ENCODE measurements at places on chromosomes 4 and X.

- DNase-seq: no peak
These were observed 367.8 kb upstream of the SLC7A11 start for GRCh38 chr4:138609943-138610350.

- DNase-seq: no peak
These were observed 43.6 kb downstream of the TMEM131L start for GRCh38 chr4:153509724-153510123.

- peak; percentile 35 for DNase-seq
These were observed 743 bp downstream of the ANTXR2 start for GRCh38 chr4:80072228-80072743.

DNA sequence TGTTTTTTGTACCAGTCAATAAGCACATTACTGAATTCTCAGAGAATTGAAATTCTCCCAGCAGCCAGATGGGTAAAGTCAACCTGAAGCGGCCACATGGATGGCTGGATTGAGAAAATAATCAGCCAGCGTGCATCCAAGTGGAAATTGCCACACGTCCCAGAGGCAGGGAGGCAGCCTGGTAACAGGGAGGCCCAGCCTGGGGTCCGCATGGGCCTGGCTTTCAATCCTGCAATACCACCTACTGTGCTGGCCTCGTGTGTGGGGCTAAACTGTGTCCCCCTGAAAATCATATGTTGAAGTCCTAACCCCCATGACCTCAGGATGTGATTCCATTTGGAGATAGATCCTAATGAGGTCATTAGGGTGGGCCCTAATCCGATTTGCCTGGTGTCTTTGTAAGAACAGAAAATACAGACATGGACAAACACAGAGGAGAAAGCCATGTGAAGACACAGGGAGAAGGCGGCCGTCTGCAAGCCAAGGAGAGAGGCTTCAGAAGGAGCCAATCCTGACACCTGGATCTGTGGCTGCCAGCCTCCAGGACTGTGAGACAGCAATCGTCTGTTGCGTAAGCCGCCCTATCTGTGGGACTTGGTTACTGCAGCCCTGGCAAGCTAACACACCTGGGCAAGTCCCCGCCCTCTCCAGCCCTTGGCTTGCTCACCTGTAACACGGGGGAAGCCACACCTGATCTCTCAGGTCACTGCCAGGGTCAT, 90.3 kb downstream of the JAKMIP1 start:
- DNase-seq: no peak

DNA sequence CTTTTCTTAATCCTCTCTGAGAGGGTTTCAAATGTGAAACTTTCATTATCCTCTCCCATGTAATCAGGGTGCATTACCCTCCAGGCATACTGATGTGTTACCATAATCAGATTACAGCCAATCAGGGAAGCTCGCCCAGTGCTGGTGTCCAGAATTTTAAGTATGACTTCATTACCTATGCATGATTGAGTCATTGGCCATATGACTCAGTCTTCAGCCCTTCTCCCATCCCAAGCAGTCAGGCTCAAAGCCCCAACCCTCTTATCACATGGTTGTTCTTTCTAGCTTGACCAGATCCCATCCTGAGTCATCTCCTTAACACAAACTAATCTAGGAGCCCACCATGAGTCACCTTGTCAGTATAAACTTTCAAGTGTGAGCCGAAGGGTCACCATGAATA, 1668.1 kb upstream of the AGA start:
- no peak for DNase-seq

DNA sequence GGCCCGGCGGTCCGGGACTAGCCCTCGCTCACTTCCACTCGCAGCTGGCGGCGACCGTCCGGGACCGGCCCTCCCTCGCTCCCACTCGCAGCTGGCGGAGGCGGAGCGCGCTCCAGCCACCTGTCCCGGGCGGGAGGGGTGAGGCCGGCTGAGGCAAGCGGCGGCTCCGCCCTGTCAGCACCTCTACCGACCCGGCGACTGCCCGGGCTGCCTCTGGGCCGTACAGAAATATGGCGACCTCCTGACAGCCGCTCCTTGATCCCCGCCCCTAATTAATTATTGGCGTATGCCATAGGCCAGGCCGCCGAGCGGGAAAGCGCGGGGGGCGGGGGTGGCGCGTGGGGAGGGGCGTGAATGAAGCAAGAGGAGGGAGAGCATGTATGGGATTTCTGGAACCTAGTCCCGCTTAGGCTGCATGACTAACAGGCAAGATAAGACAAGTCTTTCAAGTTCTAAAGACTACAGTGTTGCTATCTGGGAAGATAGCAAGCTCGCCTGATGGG, at the start of gene MORC4:
TSS of gene MORC4 (minus strand) at position 200 of the 503 bp plus-strand sequence. CDS start 243 bp downstream, outside the sequence.
- DNase-seq: peak; percentile 82

GRCh38 chr4:102219129-102219528, 126.2 kb downstream of the SLC39A8 start:
- DNase-seq: peak; percentile 77

GRCh38 chr4:139768366-139768765, 102.7 kb downstream of the MGST2 start:
- DNase-seq: no peak

DNA sequence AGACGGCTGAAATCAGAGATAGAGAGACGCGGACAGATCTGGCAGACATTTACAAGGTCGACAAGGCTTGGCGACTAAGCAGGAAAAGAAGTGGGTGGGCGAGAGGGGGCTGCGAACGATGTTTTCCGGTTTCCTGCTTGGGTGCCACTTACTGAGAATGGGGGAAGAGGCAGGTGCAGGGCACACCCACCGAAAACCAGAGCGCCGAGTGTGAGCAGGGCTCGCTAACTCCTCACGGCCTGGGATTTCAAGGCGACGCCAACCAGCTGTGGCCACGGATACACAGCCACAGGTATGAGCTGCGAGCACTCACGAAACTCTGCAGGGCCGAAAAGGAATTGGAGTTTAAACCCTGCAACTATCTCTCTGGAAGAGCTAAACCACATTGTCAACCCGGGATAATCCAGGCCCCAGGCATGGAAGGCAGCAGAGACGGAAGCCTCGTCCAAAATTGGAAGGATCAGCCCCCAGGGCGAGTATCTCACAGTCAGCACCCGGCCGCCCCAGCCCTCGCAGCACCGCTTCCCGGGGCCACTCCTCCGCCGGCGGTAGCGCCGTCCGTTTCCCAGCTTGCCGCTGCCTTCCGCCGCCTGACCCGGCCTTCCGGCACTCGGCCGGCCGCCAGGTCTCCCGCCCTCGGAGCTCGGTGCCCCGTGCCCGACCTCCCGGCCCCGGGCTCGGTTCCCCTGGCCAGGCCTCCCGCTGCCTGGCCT, 778 bp downstream of the CASP3 start:
- DNase-seq: peak; percentile 29

- DNase-seq: no peak
These were observed 44.1 kb upstream of the TLL1 start for GRCh38 chr4:165828928-165829327.

DNA sequence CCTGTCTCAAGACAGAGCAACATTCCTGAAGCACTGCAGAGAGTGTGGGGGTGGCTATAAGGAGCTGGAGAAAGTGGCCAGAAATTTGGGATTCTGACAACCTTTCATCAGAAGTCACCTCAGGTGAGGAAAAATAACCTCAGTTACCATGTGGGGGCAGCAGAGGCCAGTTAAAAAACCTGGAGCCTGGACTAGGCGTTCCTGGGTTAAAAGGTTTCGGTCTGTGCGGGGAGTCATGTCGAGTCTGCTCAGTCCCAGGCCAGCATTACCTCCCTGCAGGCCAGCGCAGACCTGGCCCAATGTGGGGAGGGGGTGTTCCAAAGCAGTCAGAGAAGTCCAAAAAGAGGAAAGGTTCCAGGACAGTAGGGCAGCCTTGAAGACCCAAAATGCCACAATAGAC, 10.9 kb upstream of the NALF2 start:
- DNase-seq: peak; percentile 21

DNA sequence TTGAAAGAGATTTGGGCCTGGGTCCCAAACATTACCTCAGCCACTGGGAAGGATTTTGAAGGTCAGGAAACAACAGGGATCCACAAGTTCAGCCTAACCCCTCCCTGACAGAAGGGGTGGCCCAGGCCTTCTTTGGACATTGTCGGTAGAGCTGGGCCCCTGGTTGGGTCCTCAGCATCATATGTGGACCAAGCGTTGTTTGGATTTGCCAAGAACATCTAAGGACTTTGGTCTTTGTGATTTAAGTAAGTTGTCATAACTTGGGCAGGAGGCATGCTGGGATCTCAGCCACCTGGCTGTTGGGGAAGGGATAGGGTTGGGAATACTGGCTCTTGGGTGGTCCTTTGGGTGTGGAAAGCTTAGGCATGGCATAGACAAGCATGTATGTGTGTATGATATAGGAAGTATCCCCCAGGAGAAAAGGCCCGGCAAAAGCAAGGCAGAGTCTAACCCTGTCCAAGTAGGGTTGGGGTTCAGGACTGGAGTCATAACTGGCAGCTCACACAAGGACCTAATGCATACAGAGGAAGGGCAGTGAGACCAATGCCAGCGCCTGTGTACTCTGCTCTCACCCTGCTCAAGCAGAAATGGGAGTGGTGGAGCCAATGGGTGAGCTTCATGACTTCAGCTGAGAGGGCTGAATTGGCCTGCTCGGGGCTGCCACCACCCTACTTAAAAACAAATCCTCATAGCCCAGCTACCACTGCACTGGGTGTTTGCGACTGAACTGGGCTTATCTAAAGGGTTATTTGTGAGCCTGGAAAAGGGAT, 102.8 kb downstream of the RTL5 start:
- DNase-seq: no peak

- DNase-seq: no peak
These were observed 92.1 kb downstream of the HMX1 start for GRCh38 chr4:8779490-8779932.

- no peak for DNase-seq
These were observed 2.3 kb downstream of the ATP5ME start for GRCh38 chr4:671769-672168.

DNA sequence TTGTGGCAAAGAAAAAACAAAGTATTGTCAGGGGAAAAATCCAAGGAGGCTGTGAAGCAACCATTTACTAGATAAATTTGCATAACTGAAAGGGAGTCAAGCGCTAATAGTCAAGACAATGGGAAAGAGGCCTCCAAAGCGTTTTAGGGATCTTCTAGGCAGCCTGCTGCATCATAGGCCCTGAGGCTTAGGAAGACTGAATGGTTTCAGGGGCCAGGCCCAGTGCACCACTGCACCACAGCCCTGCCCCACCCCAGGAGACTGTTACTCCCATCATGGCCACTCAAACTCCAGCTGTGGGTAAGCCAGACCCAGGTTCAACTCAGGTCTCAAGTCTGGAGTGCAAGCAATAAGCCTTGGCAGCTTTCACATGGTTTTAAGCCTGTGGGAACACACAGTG, 362.9 kb downstream of the SH3BGRL start:
- DNase-seq: no peak

- DNase-seq: no peak
These were observed 45.7 kb upstream of the NDST4 start for GRCh38 chr4:115159141-115159540.

- no peak for DNase-seq
These were observed 171.8 kb upstream of the FGF16 start for GRCh38 chrX:77275392-77275791.

DNA sequence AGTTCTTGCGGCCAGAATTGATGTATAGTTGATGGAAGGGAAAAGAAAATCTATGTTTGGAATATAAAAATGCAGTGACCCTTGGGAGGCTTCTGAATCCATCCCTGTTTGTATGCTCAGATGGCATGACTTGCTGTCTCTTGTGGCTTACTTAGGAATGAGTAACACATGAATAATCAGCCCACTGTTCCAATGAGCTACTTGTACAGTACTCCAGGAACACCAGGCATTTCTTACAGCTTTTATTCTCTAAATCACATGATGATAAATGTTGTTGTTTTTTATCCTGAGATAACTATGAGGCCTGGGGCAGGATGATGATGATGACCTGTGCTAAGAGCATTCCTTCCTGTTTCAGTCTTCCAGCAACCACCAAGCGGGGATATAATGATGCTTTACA, 18.9 kb downstream of the TMPRSS11E start:
- DNase-seq: no peak

DNA sequence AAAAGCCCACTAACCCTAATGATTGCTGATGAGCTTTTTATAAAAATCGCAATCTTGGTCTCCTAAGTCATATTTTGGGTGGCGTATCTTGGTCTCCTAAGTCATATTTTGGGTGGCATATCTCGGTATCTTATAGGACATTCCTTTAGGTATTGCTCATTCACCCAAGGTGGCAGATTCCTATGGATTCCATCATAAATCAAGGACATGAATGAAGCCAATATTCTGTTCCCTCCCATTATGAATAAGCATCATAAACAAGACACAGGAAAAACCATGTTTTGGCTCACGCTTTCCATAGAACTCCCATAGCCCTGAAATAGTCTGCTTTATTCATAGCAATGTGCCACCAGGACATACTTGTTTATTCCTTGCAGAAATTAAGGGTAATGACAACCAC, 95.0 kb upstream of the CD99 start:
- no peak for DNase-seq

- DNase-seq: no peak
These were observed 570 bp upstream of the RNF128 start for GRCh38 chrX:106725931-106726330.

DNA sequence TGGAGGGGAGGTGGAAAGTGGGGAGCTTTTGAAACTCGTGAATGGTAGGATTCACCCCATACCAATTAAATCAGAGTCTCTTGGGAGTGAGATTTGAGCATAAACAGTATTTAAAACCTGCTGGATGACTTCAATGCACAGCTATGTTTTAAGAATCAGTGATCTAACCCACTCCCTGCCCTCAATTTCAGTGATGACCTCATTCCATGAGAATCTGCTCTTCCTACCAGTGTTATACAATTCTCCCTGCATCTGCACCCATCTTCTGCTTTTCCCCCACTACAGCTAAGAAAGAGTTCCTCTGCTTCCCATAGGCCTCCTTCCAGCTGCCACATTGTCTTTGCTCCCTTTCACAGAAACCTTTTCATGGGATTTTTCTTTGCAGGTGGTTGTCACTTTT, 18.3 kb upstream of the H2AZ1 start:
- DNase-seq: no peak

- DNase-seq: no peak
These were observed 15.3 kb downstream of the TMEM175 start for GRCh38 chr4:947491-947971.

GRCh38 chr4:113945906-113946305, 33.5 kb downstream of the ARSJ start:
- no peak for DNase-seq

GRCh38 chrX:46912603-46913491, 626 bp downstream of the JADE3 start:
- peak; percentile 25 for DNase-seq

DNA sequence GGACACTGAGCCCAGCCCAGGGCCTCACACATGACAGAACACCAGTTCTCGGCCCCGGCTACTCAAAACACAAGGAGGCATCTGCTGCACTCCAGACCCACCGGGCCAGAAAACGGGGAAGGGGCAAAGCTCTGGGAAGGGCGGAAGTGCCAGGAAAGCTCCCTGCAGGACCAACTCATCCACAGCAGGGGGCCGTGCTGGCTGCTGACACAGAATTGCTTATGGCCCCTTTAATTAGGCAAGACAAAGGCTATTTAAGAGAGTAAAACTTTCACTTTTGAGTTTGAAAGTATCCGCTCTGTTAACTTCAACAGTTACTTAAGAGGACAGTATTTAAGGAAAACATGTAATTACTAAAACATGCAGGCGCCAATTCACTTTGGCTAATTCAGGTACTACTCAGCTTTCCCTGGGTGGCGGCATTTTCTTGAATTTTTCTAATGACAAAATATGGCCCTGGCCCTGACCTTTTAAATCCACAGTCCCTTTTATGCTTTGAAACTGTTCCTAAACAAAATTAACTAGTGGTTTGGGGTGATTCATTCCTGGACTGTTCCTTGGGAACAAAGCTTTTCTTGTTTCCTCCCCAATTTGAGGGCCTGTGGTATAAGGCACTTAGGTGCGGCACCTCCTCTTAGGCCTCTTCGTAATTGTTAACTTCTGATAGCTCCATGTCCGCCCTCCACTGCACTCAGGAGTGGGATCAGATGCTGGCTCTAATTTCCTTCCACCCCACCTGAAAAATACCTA, 40.4 kb downstream of the NSG1 start:
- DNase-seq: no peak
